Ecto neural progenitor cell (in vitro differentiated cells): ENCODE measurements at places on chromosomes 6 and 20.

DNA sequence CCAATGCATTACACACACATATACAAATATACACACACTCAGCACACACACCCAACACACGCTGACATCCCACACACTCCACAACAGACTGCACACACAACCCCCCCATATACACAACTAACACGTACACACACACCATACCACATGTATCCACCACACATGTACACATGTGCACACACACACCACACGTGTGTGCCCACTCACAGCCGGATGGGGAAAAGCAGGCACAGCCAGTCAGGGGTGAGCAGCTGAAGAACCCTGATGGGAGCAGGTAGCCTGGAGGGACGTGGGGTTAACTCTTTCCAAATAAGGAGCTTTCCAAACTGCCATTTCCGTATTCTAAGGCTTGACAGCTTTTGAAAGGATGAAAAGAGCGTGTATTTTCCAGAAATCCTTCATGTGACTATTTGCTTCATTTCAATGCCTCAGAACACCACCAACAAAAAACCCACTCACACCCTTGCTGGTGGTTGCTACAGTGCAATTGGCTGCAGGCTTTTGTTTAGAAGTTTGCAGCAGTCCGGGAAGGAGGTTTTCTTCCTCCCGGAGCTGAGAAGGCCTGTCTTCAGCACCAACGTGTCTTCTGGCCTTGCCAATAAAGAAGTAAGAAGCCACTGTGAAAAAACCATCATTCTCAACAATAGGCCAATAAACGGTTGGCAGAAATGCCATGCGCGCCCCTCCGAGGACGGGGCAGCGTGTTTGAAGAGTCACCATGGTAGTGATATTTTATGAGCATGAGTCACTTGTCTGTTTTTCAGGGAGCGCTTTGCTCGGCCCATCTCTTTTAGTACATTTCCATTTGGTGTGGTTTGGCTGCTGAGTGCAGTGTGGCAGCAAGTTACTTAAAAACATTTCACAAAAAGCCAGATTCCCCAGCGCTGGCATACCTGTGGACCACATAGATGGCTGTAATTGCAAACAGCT lies 131.3 kb upstream of the GMDS start:
- no peak for DNase-seq

DNA sequence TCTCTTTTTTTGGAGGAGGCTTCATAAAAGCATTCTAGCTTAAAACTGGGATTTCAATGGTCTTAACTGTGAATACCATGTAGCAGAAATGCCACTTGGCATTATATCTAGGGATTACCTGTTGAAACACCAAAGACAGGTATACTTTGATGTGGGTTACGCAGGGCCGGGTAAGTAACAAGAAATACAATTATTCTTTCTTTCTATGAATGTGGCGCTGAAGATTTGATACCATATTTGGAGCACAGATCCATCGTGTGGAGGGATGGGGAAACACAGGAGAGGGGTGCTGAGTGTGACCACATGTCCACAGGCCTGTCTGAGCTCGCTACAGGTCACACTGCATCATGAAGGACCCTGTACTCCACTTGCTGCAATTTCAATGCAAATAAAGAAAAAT lies 257.8 kb downstream of the GMPR start:
- DNase-seq: no peak

- no peak for DNase-seq
Observed at GRCh38 chr20:9227896-9228615, 159.2 kb downstream of the PLCB4 start.

- DNase-seq: no peak
Observed at GRCh38 chr6:81487489-81487888, 265.0 kb downstream of the TENT5A start.

DNA sequence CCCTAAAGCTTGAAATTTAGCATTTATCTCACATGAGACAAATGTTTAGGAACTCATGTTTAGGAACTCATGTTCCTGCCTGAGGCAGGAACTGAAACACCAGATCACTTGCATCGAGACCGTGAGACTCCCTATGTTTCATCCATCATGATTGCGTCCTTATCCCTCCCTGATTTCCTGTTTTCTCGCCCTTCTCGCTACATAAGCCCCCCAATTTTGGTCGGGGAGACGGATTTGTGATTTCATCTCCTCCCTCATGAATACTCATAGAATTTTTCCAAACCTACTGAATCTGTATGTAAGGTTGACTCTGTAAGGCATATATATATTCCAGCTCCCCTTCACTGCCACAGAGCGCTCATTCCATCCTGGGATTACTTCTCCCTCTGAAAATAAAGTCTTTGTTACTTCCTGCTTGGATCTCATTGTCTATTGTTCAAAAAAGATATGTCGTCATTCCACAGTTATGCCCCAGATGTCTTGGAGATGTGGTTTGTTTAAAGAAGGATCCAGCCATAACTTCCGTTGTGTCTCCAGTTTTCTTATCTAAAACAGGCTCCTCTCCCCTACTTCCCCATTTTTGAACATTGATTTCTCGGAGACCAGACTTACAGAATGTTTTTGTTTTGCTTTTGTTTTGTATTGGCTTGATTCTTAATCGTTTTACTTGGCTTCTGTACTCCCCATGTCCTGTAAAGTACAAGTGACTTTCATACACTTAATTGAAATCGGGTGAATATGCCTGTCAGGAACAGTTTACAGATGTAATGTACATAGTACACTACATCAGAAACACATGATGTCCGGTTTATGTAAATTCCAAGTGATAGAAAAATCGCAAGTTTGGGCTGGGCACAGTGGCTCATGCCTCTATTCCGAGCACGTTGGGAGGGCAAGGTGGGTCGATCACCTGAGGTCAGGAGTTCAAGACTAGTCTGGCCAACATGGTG lies 118.7 kb downstream of the HFE start:
- no peak for DNase-seq

DNA sequence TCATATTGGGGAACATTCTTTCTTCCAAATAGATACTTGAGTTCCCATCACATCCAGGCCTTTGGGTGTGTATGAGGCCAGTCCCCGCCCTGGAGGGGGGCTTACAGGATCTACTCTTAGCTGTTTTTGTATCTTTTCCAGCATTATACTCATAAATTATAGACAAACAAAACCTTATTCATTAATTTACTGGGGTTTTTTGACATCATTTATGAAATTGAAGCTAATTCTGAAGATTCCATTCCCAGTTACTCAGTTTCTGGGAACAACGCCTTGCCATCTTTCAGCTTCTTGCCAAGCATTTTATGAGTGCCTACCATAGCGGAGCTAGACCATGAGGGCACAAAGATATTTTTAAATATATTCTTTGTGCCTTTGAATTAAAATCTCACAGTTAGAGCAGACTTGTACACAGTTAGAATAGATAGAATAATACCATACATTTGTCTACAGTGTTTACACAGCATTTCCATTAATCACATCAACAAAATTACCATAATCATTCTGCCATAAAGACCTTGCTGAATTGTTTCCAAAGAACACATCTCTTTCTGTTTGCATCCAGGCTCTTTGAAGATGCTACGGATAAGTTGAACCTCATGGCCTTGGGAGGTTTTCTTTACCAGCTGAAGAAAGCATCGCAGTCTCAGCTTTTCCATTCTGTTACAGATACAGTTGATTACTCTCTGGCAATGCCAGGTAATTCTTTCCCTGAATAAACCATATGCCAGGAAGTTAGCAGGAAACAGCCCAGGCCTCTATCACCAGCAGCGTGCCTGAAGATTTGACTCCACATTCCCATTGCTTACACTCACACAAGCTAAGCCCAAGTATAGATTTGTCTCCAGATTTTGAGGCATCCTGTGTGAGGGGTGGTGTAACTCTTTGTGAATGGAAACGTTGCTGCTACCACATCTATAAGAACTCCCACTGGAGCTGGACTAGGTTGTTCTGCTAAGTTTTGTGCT lies 75.4 kb upstream of the PBOV1 start:
- no peak for DNase-seq

DNA sequence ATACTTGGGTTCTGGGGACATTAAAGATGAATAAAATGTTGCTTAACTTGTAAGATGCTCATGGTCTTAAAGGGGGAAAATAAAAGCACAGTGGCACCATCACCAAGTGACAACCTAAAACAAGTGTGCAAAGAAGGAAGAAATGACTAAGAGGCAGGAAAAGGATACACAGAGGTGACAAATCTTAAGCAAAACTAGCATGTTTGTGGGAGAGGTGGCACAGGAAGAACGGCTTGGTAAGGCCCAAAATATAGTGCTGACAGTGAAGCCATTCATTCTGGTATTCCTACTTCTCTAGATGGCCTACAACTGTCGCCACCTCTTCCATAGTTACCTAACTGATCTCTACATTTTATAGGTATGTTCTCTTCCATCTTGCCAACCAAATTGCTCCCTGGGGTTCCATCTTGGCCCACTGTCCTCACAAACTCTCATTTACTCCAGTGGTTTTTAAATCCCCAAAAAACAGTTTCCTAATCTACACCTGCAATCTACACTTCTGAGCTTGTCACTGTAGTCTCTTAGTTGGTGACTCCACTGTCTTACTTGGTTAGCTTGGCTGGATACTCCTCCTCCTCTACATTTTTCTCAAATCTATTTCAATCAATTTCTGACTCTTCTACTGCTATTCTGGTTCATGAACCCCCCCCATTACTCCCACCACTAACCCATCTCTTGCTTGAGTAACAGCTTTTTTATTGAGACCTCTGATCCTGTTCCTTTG lies 33.5 kb downstream of the FAM8A1 start:
- DNase-seq: no peak

GRCh38 chr6:117449549-117450439 lies 24.1 kb upstream of the ROS1 start:
- peak; percentile 55 for DNase-seq
